ENCODE measurements at places on chromosomes 4 and X.

DNA sequence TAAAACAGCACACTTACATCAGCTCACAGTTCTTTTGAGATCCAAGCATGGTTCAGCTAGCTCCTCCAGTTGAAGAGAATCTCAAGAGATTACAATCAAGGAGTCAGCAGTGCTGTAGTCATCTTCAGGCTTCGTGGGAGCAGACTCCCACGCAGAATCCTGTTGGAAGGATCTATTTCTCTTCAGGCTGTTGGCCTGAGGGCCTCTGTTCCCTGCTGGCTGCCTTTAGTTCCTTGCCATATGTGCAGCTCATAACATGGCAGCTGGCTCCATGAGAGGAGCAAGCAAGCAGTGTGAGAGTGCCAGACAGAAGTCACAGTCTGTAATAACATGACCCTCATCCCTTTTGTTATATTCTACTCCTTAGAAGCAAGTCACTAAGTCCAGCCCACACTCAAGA lies 168.6 kb downstream of the COX18 start:
- DNase-seq = no peak

- no peak for DNase-seq
Measured at GRCh38 chrX:119622356-119623232, 16.4 kb upstream of the NKRF start.

DNA sequence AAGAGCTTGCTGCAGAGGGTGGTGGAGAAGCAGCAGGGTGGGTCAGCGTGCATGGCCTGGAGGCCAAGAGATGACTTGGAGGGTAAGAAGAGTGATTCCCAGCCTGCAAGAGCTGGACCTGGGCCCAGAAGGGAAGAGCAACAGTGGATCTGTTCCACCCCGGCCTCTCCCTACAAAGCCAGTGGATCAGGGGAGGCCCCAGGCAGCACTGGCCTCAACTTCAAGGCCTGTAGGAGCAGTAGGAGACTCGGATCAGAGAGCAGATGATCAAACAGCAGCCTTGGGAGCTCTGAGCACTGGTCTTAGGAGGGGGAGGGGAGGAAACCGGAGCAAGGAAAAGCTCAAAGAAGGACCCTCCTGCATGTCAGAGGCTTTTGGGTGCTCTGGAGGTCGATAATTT lies 7.6 kb downstream of the L1CAM start:
- DNase-seq = no peak

- DNase-seq = no peak
Measured at GRCh38 chr4:7444731-7445130, 10.0 kb upstream of the PSAPL1 start.

GRCh38 chr4:187172340-187172761 lies 448.7 kb upstream of the FAT1 start:
- no peak for DNase-seq

- no peak for DNase-seq
Measured at GRCh38 chr4:172842779-172843178, 325.8 kb upstream of the GALNT7 start.

- DNase-seq = no peak
Measured at GRCh38 chr4:108940149-108940548, 177.3 kb upstream of the ETNPPL start.

DNA sequence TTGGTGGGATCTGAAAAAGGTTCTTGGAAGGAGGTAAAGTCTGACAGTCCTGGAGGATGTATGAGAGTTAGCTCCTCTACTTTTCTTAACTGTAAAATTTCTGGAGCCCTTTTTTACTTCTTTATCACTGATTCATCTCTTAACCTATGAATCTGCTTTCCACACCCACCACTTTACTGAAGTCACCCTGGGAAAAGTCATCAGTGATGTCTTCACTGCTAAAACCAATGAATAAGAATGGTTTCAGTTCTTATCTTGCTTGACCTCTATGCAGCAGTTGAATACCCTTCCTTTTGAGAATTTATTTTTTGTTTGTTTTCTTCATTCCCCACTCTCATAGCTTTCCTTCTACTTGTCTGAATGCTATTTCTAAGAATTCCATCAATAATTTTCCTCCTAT lies 80.0 kb downstream of the AREG start:
- no peak for DNase-seq

- DNase-seq = no peak
Measured at GRCh38 chrX:140087875-140088274, 122.6 kb upstream of the CXorf66 start.
